Aorta (tissue), 5 donors: ENCODE measurements at places on chromosomes 12 and 14. TPM values are rescaled to one million over a fixed set of nuclear protein-coding genes. Genes with fewer than 3 reads are reported as not detected.

GRCh38 chr14:102717276-102717675 lies 60.0 kb upstream of the TRAF3 start:
- DNase-seq = no peak

DNA sequence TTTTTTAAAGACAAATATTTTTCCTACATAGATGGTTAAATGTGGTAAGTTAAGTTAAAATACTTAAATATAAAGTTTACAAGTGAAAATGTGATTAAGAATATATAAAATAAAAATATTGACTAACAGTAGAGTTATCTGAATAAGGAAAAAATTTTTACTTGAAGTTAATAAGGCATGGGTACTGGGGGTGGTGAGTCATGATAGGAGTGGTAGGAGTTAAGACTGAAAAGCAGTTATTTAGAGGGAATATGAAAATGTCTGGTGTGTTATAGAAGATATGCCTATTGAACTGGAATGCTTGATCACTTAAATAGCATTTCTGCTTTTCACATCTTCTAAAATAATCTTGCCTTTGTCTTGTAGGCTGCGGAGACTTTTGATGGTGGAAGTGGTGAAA lies 68.7 kb downstream of the CCDC91 start:
- no peak for DNase-seq

Gene PELI2
- 22.8 TPM for total RNA-seq

Gene LRFN5
- 0.94 TPM for total RNA-seq

DNA sequence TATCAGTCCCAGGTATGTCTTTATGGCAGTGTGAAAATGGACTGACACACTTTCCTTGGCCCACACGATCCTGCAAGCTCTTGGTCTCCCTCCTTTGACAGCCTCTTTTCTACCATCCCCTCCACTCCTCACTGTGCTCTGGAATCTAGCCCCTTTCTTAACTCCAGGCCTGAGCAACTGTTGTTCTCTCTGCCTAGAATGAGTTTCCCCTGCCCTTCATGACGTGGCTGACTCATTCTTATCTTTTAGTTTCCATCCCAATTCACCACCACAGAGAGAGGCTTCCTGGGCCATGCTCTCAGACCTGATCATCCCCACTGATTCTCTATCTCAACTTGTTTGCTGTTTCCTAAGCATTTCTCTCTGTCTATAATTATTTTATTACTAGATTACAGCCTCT lies 157.4 kb upstream of the HMGA2 start:
- no peak for DNase-seq

DNA sequence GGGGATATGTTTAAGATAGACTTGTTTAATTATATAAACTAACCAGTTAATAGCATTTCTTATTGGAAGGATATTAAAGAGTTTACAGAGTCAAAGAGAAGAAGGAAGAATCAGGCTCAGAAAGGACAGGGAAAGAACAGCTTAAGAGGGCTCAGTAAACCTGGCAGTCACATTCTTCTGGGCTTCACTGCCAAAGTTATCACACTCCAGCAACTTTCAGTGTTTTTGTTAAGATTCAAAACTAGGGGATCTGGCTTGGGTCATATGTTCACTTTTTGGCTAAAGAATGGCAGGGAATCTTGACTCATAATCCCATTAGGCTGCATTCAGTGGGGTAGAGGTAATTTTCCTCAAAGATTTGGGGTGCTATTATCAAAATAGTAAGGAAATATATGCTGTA lies 312.3 kb downstream of the RAD51B start:
- no peak for DNase-seq

DNA sequence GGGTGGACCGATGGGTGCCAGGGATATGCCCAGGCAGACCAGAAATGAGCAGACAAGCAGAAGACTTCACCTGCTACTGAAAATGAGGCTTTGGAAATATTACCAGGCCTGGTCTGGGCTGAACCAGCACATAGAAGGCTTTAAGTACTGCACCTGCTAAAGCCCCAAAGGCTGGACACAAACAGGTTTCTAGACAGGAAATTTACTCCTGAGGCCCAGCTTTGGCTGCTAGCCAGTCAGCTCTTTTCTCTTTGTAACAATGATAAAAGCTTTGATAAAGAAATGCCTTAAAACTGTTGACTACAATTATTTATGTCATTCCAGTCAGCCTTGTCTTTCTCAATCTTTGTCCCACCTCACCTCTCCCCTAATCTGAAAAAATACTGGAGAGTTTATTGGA lies 228.9 kb upstream of the EGLN3 start:
- no peak for DNase-seq
